ENCODE measurements at places on chromosomes 7 and 10.
A peak's percentile ranks its signal among the peaks of the same experiment; 100 is the strongest.

GRCh38 chr7:71970725-71971124 lies 441.4 kb downstream of the CALN1 start:
- no peak for DNase-seq

DNA sequence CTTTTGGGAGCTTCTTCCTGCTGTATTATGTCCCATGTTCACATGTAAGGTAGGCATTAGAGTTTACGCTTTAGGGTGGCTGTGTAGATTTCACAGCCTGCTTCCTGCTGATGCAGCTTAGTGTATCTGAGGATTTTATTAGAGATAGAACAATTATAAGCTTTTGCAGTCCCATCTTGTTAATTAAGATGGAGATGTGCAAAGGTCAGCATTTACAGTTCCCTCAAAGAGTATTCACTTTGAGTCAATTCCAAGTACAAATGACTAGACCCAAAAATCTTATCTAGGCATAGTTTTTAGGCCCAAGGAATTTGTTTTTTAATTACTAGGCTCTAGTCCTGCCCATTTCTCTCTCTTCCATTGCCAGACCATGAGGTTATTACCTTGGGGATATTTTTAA lies 239.9 kb upstream of the PHF14 start:
- DNase-seq: no peak

DNA sequence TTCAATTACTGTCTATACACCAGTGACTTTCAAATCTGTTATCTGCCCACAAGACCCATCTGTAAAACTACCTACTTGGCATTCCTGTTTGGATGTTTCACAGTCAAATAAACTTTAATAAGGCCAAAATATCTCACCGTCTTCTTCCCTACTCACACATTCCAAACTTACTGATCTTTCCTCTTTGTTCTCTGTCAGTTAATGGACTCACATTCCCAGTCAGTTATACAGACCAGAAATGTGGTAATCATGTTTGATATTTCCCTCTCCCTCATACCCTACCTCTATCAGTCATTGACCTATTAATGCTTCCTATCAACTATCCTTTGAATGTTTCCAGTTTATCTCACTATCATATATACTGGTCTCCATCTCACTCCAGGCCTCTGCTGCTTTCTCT lies 28.5 kb upstream of the HDAC9 start:
- DNase-seq: peak; percentile 3

GRCh38 chr10:97666992-97667391 lies 20.0 kb downstream of the AVPI1 start:
- no peak for DNase-seq

GRCh38 chr7:30285536-30286284 lies 1.3 kb downstream of the ZNRF2 start:
- DNase-seq: peak; percentile 41

GRCh38 chr10:99709480-99710229 lies 22.3 kb downstream of the COX15 start:
- DNase-seq: peak; percentile 36

GRCh38 chr10:627032-627992 lies 62.2 kb downstream of the DIP2C start:
- no peak for DNase-seq

- no peak for DNase-seq
Measured at GRCh38 chr10:47140761-47141348, 159.1 kb upstream of the GDF10 start.

DNA sequence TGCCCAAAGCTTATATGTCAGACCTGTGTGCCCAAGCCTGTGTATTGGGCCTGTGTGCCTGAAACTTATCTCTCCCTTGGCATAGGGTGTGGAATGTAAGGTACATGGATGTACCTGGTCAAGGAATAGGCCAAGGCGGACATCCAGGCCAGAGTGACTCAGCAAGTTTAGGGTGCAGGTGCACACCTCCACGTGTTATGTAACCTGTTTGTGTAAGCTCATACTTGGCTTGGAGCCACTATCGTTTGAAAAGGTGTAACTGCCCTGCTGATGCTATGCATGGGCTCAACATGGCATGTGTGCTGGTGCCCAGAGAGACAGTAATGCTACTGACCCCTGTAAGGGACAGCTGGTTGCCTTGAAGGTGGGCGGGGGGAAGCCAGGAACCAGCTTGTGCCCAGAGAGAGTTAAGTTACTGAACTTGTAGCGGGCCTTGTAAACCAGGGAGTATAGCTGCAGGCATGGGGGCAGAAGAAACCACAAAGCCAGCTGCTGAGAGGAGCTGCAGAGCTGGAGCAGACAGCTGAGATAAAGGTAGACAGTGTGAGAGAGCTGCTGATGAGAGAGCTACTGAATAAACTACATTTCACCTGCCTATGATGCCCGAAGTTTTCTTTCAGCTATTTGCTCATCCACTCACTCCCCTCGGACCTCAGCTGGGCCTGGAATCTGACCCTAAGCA lies 656.4 kb upstream of the ZWINT start:
- DNase-seq: no peak

DNA sequence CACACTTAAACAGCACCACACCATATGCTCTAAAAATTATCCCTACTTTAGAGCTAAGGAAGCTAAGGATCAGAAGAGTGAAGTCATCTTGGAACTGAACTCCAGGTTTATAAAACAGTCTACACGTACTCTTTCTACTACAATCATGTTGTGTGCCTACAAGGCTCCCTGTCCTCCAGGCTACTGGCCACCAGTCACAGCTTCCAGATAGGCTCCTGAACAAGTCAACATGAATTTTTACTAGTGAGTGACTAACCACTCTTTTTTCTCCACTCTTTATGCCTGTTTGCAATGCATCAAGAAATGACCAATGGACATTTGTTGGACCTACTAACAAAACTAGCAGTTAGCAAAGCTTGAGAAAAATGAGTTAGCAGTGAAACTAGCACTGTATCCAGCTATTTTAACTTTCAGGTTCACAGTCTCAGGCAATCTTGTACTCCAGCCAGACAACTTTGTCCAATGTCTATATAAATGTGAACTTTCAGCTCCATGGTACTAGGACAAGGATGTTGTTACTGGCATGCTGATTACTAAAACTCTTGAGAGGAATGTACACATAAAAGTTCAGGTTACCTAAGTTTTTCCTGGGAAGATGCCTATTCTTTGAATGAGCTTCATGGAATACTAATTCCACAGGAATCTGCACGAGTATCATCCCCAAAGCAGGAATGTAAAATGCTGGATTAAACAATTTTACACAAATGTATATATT lies 180.0 kb downstream of the BTAF1 start:
- DNase-seq: peak; percentile 47

DNA sequence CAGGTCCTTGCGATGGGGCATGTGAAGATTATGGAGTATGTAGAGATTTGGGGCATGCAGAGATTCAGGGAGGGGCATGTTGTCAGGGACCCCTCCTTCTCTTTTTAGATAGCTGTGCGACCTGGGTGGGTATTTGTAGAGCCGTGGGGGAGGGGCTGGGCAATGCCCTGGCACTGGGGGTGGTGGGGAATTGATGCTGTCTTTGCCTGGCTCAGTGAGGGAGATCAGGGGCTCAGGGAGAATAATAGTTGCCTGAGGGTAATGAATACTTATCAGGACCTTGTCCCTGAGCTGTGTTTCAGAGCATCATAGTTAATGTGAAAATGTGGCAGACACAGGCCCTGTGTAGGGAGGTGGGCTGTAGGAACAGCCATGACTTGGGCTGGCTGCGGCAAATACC lies 3.5 kb downstream of the RAMP3 start:
- no peak for DNase-seq

DNA sequence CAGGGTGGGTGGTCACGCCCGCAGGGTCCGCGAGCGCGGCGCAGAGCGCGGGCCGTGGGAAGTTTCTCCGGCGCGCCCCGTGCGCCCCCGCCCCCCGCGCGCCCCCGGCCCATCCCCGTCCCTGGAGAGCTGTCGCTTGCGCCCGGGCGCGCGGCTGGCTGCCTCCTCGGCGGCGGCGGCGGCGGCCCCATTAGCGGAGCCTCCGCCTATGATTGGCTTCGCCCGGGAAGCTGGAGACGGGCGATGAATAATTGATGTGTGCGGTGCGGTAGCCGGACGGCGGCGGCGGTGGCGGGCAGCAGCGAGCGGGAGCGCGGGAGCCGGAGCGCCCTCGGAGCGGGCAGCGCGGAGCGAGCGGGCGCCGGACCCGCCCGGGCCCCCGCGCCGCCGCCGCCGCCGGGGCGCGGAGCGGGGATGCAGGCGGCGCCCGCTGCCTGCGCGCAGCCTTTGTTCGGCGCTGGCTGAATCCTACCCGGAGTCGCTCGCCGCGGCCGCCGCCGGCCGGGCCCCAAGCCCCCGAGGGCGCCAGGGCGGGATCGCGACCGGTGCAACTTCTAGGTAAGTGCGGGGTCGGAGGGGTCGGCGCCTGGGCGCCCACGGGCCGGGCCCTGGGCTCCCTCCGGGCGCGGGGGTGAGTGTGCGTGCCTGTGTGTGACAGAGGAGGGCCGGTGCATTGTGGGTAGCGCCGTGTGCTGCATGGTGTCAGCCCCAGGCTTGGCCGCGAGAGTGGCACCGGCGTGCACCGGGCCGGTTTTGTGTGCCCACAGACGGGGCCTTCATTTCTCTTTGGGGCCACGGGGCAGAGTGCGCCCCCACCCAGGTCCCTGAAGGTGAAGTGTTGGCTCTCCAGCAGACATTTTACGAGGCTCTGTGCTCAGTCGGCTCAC lies 103.8 kb upstream of the PPIF start:
- DNase-seq: no peak

DNA sequence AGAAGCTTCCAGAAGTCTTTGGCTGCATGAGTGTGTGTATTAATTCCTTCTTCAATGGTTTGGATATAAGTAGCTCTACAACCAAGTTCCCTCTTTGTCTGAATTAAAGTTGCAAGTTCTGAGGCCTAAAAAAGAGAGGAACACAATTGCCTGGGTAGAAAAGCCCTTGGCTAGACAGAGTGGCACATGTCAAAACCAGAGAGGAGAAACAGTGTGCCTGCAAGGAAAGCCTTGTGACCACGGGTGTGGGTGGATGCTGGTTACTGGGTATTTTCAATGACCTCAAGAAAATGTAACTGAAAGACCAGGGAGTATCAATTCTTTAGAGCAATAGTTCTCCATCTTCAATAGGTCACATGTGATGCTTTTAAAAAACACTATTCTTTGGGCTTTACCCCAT lies 148.3 kb downstream of the SVIL start:
- DNase-seq: no peak

DNA sequence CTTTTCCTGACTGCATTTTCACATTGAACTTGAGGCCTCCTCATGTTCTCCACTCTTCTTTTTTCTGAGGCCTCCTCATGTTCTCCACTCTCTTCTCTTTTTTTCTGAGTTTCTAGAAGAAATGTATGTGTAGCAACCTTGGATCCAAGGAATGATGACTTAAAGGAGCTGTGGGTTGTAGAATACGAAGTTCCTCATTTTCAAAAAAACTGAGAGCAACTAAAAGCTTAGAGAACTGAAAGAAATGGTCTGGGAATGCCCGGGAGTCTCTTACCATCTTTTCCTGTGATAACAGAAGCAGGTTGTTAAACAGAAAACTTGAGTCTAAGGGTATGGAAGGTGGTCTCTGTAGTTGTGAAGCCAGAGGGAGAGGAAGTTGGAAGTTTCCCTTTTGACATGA lies 32.8 kb downstream of the MRPS33 start:
- no peak for DNase-seq

GRCh38 chr7:3695602-3696001 lies 394.6 kb downstream of the SDK1 start:
- no peak for DNase-seq

DNA sequence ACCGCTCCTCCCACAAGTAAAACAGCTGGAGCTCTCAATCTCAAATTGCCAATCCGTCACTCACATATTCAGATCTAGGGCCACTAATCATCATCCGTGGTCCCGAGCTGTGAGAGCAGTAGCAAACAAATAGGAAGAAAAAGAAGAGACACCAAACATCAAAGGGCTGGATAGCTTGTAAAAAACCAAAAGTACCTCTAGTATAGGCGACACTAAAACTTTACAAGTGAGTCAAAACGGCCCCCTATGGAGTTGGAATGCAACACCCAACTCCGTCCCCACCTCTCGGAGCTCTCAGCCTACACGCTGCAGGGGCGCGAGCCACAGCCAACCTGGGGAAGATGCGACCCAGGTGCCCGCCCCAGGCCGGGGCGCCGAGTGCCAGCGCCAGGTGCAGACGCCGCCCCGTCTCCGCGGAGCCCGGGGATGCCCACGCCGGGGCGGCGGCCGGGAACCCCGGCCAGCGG lies 581 bp downstream of the FAM3C start:
- peak; percentile 58 for DNase-seq

DNA sequence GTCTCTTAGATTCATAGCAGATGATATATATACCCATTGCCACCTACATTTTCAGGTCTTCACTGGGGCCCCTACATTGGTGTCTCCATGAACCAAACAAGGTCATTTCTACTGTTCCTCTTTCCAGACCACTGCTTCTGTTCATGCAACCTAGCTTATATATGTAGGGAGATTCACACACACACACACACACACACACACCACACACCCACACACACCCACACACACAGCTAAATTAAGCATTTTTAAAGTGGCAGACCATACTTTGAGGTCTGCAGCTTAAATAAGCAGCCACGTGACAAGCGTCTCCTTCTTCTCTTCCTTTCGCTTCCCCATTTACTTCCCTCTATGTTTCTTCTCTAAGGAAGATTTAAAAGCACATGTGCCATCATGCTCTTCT lies 70.0 kb upstream of the CC2D2B start:
- no peak for DNase-seq
